ENCODE measurements at places on chromosomes 1 and 21.
A peak's percentile ranks its signal among the peaks of the same experiment; 100 is the strongest.

- no peak for DNase-seq
These were observed 13.3 kb downstream of the ETV3 start for GRCh38 chr1:157124855-157125254.

DNA sequence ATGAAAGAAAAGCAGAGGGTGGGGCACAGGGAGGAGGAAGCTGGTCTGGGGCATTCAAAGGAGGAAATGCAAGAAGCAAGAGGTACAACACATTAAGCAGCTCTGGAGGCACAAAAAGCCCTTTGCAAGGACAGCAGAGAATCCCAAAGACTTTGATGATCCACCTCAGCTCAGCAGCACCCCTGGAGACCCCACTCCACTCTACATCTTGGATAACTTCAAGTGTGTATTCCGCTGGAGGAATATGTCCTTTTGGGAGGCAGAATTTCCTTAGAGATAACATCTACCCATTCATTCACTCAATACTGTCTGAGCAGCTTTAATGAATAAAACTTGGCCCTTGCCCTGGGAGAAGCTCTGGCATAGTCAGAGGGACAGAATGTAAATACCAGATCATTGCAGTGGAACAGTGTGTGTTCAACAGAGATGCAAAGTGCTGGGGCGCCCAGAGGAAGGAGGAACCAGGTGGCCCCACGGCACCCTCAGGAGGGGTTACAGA lies 599.7 kb downstream of the KIF26B start:
- no peak for DNase-seq

- DNase-seq: no peak
These were observed 5.1 kb downstream of the TIAM1 start for GRCh38 chr21:31338908-31339368.

- peak; percentile 65 for DNase-seq
These were observed at the start of gene PATJ for GRCh38 chr1:61741711-61742619. TSS of gene PATJ (plus strand) at chr1:61742480. CDS start at chr1:61762893, 20,413 bp downstream.

GRCh38 chr1:175319912-175320230 lies 127.3 kb upstream of the KIAA0040 start:
- no peak for DNase-seq

- DNase-seq: peak; percentile 43
These were observed 162.8 kb downstream of the NTPCR start for GRCh38 chr1:233113009-233113879.

GRCh38 chr1:53303726-53304515 lies 23.9 kb downstream of the LRP8 start:
- no peak for DNase-seq
